ENCODE measurements at places on chromosomes 2 and 18.

DNA sequence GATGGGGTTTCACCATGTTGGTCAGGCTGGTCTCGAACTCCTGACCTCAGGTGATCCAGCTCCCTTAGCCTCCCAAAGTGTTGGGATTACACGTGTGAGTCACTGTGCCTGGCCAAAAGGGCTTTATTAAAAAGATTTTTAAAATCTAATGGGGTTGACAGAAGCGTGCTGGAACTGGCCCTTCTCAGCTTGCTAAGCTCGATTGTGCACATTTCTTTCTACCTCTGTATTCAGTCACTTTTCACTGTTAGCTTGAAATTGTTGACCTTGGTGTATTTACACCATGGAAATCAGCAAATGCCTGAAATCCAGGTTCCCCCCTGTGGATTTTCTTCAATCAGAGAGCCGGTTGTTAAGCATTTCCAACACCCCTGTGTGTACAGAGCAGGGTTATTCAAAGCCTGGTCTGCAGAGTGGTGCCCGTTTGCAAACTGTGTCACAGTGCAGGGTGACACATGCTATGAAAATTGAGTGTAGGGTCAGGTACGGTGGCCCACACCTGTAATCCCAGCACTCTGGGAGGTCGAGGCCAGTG, 140.2 kb downstream of the TGIF1 start:
- no peak for DNase-seq

DNA sequence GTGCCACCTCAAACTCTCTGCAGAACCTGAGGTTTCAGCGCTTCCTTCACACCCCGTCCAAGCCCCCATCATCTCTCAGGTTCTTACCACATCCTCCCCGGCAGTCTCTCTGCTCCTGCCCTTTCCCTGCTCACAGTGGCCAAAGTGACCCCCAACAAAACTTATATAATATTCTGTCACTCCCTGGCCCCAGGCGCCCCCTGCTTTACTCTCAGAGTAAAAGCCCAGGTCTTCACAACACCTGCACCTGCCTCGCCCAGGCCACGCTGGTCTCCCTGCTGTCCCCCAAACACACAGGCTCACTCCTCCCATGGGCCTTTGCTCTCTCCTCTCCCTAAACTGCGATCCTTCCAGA, 6.4 kb downstream of the ITGB1BP1 start:
- DNase-seq: no peak

DNA sequence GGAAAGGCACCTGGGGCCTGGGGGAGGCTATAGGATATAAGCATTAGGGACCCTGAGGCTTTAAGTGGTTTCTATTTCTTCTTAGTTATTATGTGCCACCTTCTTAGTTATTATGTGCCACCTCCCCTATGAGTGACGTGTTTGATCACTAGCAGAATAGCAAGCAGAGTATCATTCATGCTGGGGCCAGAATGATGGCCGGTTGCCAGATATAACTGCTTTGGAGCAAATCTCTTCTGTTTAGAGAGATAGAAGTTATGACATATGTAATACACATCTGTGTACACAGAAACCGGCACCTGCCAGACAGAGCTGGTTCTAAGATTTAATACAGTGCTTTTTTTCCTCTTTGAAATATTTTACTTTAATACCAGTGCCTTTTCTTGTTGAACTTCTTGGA, 29.4 kb downstream of the LIPG start:
- no peak for DNase-seq

DNA sequence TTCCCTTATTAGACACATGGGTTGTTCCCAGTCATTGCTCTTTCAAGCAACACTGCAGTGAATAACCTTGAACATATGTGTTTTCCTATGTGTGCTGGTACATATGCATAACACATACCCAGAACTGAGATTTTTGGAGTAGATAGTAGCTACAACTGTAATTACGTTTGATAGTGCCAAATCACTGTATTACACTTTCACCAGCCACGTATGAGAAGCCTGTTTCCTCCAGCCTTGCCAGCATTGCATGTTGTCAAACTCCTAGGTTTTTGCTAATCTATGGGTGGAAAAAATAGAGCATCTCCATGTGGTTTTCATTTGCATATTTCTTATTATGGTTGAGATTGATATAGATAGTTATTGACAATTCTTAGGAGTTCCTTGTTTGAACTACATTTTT, 56.5 kb upstream of the ACSL3 start:
- DNase-seq: no peak

DNA sequence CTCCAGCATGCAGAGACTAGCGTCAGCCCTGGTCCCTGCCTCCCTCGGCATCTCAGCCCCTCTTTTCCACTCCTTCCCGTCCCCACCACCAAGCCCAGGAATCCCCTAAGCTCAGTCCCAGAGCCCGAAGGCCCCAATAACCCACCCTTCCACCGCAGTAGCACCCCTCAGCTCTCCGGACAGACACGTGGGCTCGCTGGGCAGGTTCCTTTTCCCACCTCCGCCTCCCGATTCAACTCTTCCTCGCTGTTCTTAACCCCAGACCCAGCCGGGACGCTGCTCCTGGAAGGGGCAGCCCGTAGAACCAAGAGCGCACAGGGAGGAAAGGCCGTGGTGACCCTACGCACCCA, 1.4 kb downstream of the IHH start:
- no peak for DNase-seq

All from ELR (cell line).